Stimulated activated CD4-positive, alpha-beta T cell treated with anti-CD3 and anti-CD28 coated beads, Interleukin-12 subunit alpha, Interleukin-12 subunit beta, amount 100 ng/mL, for 4 hours (primary cell): ENCODE measurements at places on chromosomes 3 and 15.

GRCh38 chr3:167705840-167706239, 28.9 kb downstream of the PDCD10 start:
- DNase-seq = no peak

DNA sequence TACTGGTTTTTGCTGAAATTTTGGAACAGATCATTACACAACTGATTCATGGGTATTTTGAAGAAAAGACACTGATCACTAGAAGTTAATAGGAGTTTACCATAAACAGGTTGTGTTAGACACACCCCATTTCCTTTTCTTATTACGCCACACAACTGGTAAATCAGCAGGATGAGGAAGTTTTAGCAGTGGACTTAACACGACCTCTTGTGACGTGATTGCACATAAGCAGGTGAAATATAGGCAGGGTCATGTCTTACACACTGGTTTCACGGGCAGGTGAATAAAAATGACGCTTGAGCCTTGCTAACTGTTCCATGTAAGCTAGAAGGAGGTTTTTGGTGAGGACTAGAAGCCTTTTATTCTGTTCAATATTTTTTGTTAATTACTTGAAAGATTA, 27.1 kb upstream of the TPRG1 start:
- DNase-seq = no peak

DNA sequence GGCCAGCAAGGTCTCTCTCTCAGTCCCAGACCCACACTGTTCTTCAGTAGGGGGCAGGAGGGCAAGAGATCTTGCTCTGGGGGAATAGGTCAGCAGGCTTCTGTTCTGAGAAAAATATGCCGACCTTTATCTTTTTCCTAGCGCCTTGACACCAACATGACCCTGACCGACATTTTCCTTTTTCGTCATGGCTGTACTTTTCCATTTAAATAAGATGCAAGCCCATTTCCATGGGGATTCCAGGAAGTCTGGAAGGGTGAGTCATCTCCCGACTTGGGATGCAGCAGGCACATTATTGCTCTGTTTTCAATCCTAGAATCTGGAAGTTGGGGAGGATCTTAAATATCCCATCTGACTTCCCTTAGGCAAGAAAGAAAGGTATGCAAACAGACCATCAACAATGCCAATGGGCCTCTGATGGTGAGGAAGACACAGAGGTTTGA, 261.5 kb upstream of the LRTM1 start:
- DNase-seq = no peak

- no peak for DNase-seq
These were observed 16.0 kb upstream of the CCR2 start for GRCh38 chr3:46337911-46338310.

DNA sequence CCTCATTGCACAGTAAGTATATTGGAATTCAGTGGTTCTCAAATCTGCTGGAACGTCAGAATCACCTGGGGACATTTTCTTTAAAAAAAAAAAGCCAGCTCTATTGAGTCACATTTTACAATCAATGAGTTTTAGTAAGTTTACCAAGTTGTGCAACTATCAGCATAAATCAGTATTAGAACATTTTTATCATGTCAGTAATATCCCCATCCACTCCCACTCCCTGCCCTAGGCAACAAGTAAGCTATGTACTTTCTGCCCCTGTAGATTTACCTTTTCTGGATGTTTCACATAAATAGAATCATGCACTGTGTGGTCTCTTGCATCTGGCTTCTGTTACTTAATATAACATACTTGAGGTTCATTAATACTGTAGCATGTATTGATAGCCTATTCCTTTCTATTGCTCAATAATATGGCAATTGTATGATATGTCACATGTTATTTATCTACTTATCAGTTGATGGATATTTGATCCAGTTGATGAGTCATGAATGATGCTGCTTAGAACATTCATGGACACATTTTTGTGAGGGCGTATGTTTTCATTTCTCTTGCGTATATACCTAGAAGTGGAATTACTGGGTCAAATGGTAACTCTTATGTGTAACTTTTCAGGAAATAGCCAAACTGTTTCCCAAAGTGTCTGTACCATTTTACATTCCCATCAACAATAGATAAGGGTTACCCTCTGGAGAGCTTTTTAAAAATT, 180.5 kb downstream of the THSD4 start:
- no peak for DNase-seq

DNA sequence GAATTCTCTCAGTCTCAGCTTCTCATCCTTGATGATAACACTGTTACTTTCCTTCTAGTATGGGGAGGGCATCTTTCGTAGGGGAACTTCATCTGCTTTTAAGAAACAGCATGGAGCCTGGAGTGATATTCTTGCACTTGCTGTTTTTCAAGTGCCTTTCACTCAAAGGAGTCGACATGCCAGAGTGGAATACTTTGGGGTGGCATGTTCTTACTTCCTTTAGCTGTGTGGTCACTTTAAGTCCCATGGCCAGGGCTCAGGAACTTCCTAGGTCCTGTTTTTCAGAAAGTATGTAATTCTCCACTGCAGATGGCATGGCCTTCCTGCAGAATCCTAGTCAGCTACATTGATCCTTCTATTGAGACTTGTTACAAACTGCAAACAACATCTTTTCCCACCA, 28.1 kb upstream of the CDCP1 start:
- DNase-seq = no peak

GRCh38 chr3:26406636-26407035, 215.9 kb upstream of the LRRC3B start:
- DNase-seq = no peak

GRCh38 chr15:68364028-68364659, 67.8 kb downstream of the ITGA11 start:
- no peak for DNase-seq

- DNase-seq = no peak
These were observed 227.6 kb upstream of the CHRNA7 start for GRCh38 chr15:31802761-31803160.

DNA sequence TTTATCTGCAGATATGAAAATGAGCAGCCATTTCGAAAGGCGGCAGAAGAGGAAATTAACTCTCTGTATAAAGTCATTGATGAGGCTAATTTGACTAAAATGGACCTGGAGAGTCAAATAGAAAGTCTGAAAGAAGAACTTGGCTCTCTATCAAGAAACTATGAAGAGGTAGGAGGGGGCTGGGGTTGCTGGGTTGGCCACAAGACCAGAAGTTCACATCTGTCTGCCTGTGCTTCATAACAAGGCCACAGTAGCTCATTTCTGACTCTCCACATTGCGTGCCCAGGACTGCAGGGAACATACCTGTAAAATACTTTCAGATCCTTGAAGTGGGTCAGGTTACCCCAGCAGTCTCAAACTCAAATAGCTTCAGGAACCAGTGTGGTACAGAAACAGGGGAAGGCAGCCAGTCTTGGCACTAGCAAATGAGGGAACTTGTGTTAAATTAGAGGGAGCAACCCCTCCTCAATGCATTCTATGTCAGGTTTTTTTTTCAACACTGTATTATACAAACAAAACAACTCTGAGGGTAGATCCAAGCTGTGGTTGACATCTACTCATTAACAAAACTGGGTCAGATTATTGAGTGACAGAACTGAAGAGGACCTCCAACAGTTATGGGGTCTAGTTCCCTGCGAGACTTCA, 48.7 kb downstream of the BFSP2 start:
- peak; percentile 14 for DNase-seq
